ENCODE measurements at places on chromosomes 7 and 10.

- DNase-seq = no peak
Observed at GRCh38 chr10:35058134-35058533, 32.0 kb downstream of the CUL2 start.

DNA sequence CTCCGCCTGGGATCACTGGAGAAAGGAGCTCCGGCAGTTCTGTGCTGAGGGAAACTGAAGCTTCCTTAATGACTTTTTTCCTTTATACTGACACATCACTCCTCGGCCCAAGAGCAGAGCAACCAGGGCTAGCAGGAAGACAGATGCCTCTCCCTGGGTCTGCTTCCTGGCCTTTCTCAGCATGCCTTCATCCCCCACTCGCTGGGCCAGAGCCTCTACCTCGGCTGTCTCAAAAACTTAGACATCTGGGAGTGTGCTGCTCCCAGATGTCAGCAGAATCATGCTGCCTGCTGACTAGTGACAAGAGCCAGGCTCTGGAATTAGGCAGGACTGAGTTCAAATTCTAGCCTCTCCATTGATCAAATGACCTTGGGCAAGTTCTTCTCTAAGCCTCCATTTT is 24.4 kb upstream of the LRRC4 start:
- DNase-seq = no peak

DNA sequence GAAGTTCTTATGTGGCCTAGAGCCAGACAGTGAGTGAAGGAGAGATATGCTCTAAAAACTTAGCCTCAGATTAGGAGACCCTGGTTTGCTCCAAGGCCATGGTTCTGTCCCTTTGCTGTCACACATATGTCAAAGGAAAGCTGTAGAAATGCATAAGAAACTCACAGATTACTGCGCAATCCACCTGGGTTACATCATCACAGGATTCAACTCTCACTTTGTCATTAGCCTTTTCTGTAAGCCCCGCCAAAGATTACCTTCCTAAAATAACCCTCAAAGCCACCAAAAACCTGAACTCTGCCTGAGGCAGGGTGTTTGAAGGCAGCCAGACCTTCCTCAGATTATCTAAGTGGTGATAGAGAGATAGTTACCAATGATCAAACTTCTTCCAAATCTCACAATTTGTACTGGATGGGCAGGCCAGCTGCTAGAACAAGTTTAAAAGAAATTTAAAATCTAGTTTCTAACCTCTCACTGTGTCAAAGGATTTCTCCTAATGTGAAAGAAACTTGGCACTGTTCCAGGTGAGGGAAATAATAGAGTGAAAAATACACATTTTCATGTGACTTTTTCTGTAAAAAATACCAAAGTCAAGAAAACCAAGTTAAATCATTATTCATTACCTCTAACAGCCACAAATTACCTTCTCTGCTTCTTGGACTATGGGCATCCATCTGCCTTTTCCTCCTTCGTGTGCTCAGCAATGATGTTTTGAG is 567.2 kb downstream of the SUGCT start:
- DNase-seq = no peak

GRCh38 chr7:23346316-23346715 is 47.2 kb downstream of the MALSU1 start:
- DNase-seq = no peak

DNA sequence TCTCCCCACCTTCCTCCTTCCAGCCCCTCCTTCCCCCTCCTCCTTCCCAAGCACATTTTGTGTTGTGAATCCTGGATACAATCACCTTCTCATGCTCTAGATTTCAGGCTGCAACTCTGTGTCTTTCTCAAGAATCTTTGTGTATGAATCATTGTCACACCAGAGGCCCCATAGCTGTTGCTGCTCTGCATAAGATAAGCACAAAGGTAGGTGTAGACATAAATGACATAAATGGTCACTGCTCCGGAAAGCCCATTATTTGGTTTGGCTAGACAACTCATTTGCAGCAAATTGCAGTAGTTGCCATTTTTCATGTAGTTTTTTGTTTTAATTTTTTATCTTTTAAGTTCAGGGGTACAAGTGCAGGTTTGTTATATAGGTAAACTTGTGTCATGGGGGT is 216.3 kb upstream of the NRP1 start:
- DNase-seq = no peak

DNA sequence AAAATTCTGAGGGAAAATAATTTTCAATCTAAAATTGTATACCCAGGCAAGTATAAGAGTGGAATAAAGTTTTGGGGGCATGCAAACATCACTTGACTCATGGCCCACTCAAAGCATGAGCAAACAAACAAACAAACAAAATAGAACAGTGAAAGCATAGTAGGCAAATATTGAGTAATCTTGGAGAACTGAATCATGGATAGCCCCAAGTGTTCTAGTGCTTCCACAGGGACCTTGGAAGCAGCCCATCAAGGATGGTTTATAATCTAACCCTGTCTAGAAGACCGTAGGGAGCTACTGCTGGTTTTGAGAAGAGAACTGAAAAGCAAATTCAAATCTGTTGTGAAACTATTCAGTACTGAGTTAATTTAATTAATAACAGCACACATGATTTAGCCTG is 22.1 kb downstream of the POLR3A start:
- no peak for DNase-seq

GRCh38 chr10:100371482-100372027 is 24.5 kb downstream of the SCD start:
- DNase-seq = no peak

DNA sequence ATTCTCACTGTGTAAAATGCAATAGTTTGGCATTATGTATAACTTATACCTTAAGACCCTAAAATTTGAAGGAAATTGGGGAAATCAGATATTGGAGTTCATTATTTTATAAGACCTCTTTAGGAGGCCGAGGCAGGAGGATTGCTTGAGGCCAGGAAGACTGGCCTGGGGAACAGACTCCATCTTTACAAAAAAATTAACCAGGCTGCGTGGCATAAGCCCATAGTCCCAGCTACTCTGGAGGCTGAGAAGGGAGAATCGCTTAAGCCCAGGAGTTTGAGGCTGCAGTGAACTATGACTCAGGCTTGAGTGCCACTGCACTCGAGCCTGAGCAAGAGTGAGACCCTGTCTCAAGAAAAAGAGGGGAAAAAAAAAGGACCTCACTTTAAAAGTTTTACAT is 14.0 kb upstream of the PBLD start:
- DNase-seq = no peak

DNA sequence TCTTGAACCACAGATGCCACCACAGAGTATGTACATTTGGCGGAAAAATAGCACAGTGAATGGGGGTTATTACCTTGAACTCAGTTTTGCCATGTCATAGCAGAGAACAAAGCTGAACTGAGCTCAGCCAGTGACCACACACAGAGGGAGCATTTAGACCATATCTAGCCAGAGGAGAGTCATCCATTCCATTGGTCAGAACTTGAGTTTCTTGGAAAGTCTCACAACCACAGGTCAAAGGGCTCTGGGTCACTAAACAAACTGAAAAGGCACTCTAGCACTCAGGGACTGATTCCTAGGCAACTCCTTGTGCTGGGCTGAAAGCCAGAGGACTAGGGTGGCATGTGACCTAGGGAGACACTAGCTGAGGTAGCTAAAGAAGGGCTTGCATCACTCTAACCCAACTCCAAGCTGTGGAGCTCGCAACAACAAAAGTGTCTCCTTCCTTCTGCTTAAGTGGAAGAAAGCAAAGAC is 239.7 kb upstream of the SEMA3D start:
- no peak for DNase-seq

DNA sequence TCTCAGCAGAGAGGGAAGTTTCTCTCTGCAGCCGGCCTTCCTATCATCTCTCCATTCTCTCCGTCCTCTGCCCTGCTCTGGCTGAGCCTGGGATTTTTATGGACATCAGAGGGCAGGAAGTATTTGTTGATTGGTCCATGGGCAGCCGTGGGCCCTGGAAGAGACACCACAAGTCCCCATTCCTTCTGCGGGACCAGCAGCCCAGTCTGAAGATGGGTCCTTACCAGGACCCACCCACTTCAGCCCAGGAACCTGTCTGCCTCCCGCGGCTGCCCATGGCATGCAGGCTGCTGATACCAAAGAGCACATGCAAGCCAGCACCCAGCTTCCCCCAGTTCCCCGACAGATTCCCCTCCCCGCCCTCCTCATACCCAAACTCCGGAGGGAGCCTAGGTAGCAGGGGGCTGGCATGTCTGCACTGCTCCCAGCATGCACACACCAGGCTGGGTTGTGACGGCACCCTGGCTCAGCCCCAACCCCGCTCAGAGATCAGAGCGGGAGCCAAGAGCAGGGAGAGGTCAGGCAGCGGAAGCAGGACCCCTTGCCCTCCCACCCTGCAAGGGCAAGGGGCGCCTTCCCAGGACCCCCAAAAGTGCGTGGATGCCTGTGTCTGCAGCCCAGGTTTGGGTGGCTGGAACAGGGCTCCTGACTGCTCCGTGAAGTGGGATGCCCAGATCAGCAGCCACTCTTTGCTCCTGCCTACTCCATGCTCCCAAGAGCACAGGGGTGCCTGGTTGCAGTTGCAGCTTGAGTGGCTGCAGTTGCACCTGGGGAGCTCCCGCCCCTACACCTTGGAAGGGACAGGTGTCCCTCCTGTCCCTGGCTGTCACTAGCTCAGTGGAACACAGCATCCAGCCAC is 538.6 kb upstream of the POT1 start:
- no peak for DNase-seq
